ENCODE measurements at places on chromosomes 6 and 20.

- DNase-seq, result no peak
These were observed 50.6 kb downstream of the GINS1 start for GRCh38 chr20:25457886-25458680.

DNA sequence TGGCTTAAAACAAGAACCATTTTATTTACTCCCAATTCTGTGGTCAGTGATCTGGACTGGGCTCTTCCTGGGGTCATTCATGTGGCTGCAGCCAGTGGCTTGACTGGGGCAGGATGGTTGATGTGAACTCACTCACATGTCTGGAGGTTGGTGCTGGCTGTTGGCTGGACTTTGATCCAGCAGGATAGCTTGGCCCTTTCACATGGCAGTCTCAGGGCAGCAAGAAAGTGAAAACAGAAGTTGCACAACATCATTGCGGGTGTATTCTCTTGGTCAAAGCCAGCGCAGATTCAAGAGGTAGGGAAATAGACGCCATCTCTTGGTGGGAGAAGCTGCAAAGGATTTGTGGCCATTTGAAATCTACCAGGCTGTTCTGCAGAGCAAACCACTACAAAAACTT is 77.2 kb downstream of the MDGA1 start:
- DNase-seq, result no peak

GRCh38 chr6:20340068-20340848 is 61.4 kb upstream of the E2F3 start:
- DNase-seq, result no peak

- DNase-seq, result no peak
These were observed 50.8 kb upstream of the NRN1 start for GRCh38 chr6:6057442-6058053.

GRCh38 chr6:3417473-3417872 is 39.4 kb downstream of the SLC22A23 start:
- no peak for DNase-seq

DNA sequence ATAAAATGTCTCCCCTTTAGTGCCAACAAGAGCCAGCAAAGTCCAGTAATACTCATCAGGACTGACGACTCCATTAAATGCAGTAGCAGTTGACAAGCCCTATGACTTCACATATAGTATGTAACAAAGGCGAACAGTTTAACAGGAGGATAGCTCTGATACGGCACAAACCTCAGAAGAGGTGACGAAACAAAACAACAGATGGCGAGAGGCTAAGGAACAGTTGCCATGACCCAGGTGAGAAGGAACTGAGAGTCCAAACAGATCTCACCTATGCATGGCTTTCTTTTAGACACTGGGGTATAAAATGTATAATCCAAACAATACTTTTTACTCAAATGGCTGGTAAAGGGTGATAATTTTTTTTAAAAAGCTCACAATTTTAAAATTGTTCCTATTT is 37.1 kb downstream of the SYNE1 start:
- no peak for DNase-seq

DNA sequence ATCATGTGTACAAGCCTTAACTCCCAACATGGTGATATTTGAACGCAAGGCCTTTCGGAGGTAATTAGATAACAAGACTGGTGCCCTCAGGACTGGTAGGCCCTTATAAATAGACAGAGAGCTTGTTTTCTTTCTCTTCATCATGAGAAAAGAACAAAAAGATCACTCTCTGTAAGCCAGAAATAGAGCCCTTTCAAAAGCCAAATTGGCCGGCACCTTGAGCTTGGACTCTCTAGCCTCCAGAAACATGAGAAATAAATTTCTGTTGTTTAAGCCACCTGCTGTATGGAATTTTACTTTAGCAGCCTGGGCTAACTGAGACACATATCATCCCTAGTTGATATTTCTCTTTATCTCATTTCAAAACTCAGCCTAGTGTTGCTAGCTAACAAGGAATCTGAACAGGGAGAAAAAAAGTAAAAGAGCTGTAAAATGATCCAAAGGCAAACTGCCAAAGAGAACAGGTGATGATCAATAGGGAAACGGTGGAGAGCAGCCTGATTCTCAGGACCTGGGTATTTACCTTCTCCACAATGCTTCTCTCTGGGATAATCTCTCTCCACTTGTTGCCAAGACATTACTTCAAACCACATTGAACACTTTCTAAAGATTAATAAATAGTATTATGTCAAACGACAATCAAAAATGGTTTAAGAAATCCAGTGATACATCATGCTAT is 6.1 kb downstream of the COL21A1 start:
- DNase-seq, result no peak

DNA sequence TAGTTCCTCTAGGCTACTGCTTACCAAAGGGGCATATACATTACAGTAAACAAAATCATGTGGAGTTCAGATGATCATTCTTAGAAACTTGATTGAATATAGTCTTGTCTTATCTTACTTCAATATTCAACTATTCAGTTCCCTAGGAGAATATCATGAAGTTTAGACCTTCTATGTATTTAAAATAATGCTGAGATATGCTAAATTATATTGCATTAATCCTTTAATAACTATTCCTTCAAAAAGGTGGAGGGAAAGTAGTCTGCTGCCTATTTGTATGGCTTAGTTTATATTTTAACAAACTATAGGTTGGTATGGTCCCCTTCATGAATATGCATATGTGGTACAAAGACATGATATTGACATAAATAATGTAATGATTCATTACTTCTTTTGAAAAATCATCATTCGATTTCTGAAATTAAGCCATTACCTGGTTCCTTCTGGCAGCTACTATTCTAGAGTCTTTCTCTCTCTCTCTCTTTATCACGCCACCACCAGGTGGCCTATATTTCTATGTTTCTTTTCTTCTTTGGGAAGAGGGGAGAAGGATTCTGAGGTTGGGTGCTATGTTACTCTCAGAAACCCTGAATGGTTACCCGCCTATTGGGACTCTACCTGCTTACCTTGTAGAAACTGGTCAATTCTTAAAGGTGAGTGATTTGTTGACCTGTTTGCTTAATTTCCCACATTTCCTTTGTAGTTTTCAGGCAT is 855.8 kb downstream of the HACE1 start:
- DNase-seq, result no peak

GRCh38 chr6:147384029-147384428 is 124.5 kb upstream of the SAMD5 start:
- no peak for DNase-seq
